Renal cortex interstitium (tissue), 15 donors: ENCODE measurements at places on chromosomes 4 and X.

DNA sequence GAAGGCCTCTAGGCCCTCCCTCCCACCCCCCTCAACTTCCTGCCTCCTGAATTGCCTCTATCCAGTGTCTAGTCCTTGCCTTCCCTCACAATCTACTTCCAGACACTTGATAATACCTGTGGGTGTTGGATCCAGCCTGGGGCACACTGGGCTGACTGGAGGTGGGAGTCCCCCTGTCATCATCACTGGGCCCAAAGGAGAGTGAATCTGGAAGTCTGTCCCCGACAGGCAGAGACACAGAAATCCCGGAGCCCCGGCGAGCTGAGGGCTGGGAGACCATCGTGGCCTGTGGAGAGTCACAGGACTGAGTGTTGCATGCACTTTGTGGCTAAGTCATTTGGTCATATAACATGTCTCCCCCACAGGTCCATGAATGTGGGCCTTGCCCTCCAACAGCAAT is 8.4 kb upstream of the SYP start:
- DNase-seq, result no peak

GRCh38 chr4:12360391-12360790 is 931.7 kb upstream of the HS3ST1 start:
- no peak for DNase-seq

DNA sequence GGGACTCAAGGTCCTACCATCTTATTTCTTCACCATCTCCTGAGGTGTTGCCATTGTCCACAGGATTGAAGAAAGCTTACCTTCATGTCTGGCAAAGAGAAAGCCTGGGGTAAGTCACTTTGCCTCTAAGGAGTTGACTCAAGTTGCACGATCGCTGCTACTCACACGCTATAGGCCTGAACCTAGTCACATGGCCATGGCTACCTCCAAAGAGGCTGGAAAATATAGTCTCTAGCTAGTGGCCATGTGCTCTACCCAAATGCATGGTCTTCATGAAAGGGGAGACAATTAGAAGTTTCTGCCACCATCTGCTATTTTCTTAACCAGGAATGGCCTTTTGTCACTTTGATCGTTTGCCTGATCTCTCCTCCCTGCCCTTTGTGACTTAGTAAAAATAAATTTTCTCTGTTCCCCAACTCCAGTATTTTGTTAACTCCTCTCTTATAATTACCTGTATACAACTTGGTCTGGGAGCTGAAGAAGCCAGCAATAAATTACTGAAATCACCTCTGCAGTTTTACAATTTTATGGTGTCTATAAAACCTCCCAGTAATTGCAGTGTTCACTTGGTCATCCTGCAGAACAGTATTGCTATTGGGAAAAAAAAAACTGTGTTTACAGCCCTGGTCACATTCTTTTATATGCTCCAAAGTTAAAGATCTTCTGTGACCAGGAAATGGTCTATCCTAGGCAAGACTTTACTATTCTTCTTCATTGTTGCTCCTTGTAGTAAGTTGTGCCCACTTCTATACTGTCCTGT is 126.7 kb upstream of the TSPAN5 start:
- DNase-seq, result no peak

- DNase-seq, result no peak
Measured at GRCh38 chr4:8837181-8837841, 34.3 kb downstream of the HMX1 start.

GRCh38 chr4:4418676-4419390 is 31.9 kb downstream of the NSG1 start:
- no peak for DNase-seq

GRCh38 chr4:71230271-71231128 is 108.3 kb upstream of the SLC4A4 start:
- DNase-seq, result no peak

DNA sequence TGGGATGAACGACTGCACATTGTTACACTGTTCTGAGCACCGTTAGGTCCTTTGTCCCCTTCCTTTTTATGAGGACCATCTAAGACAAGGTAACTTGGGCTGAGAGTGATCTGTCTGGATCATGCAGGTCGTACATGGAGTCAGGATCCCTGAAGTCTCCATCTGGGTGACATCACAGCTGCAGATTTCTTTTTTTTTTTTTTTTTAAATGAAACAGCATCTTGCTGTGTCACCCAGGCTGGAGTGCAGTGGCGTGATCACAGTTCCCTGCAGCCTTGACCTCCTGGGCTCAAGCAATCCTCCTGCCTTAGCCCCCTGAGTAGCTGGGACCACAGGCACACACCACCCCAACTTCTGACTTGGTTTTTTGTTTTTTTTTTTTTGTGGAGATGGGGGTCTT is 16.5 kb downstream of the SHROOM2 start:
- no peak for DNase-seq

- DNase-seq, result no peak
Measured at GRCh38 chr4:38785901-38786402, 3.2 kb upstream of the TLR10 start.

GRCh38 chr4:39166177-39166576 is 16.2 kb upstream of the WDR19 start:
- no peak for DNase-seq

DNA sequence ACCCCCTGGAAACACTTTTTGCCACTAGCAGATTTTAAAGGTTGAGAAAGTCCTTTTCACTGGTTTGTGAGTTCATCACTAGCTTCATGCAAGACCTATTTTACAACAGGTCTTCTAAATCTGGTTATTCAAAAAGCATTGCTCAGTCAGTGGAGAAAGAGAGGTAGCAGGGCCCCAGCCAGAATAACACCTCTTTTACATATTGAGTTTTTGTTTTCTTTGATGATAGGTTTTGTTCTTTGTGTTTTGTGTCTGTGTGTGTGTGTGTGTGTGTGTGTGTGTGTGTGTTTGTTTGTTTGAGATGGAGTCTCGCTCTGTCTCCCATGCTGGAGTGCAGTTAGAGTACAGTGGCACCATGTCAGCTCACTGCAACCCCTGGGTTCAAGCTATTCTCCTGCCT is 2.7 kb upstream of the VEGFC start:
- DNase-seq, result no peak

DNA sequence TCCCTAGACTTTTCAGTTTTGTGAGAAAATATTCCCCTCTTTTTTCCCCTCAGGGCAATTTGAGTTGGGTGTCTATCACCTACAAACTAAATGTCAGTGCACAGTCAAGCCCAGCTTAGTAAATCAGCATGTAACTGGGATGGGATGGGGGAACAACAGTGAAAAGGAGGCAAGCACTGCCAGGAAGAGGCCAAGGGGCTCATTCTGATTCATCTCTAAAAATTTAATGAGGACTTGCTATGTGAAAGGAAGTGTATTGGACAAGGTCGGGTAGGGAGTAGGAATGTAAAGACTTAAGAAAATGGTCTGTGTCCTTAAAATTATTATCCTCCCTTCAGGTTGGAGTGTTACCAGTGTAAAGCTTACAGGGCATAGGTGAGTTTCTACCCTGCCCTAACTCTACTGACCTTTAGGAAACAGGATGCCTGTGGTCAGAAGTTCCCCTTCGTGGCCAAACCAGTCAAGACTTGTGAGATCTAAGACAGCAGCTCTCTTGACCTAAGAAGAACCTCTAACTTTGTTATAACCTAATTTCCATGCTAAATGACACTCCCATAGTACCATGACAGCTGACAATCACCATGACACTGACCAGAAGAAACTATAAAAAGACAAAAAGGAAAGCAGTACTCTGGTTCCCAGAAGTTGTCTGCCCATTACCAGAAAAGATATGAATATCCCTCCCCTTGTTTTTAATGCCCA is 194.4 kb upstream of the LDB2 start:
- DNase-seq, result no peak

DNA sequence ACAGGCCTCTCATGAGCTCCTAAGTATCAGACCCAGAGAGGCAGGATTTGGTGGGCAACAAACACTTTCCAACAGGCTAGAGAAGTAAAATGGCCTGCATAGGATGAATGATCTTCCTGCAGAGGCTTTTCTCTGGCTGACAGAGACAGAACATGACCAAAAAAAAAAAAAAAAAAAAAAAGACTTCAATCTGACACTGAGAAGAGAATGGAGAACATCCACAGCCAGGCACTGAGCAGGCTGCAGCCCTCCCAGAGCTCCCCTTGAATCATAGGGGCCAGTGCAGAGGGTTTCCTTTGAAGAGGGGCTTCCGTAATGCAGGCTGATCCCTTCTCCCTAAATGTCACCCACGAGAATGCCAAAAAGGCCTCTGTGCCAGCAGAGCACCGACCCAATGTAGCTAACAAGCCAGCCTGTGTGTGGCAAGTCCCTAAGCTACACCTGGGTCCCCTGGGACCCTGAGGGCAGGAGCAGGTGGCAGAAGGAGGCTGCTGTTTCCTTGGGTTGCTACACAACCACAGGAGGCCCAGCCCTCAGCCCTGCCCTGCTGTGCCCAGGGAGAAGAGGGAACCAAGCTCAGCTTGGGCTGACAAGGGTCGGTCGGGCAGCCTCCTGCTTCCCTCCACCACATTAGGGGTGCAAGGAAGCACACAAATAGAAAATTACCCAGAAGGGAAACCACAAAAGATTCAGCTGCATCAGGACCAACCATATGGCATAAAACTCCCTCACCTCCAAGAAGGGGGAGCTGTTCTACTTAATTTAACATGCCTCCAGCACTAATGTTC is 55.6 kb downstream of the MAP7D2 start:
- no peak for DNase-seq

GRCh38 chrX:53442322-53442631 is 8.1 kb upstream of the HSD17B10 start:
- DNase-seq, result no peak

GRCh38 chrX:71450433-71451106 is 82.3 kb upstream of the OGT start:
- no peak for DNase-seq

GRCh38 chr4:82712561-82712960 is 86.0 kb downstream of the SCD5 start:
- no peak for DNase-seq

GRCh38 chr4:44660396-44660795 is 9.0 kb upstream of the YIPF7 start:
- no peak for DNase-seq

DNA sequence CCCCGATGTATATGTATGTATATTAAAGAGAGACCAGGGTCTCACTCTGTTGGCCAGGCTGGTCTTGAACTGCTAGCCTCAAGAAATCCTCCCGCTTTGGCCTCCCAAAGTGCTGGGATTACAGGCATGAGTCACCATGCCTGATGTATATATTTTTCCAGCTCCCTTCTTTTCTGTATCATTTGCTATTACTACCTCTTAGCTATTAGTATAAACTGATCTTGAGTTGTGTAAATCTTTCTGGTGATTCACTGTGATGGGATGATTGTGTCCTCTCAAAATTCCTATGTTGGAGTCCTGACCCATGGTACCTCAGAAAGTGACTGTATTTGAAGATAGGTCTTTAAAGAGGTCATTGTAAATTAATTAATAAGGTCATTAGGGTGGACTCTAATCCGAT is 53.1 kb downstream of the HPRT1 start:
- DNase-seq, result no peak

- DNase-seq, result no peak
Measured at GRCh38 chrX:809081-809480, 178.5 kb downstream of the SHOX start.

DNA sequence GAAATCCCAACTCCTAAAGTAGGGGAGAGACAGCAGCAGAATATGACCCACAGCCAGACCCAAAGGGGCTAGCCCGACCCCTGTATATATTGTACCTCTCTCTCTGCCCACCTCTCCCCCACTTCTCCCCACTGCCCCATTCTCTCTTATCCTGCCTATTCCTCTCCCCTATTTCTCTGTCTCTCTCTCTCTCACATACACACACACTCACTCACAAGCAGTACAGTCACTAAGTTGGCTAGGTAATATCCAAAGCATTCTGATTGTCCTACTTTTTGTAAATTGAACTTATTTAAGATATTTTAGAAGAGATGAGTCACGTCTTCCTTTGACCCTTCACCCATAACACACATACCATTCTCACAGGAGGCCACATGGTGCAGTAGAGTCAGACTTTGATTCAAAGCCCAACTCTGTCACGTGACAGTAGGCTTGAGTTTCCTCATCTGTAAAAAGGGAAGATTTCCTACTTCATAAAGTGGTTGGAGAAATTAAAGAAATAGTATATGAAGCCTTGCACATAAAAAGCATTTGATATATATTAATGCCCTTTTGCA is 29.5 kb downstream of the SRPX2 start:
- DNase-seq, result no peak

DNA sequence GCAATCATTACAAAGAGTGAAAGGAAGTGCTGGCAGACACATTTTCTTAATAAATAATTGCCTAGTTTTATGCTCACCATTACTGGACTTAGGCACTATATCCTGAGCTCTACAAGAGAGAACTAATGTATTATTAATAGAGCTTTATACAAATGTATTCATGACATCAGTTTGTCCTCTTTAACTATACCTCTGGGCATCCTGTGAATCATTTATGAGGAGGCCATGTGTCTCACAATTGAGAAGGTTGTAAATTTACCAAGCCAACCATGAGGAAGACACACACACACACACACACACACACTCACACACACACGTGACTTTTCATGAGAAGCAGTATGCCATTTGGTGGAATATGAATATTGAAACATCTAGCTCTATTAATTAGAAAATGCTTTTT is 728.2 kb downstream of the ARAP2 start:
- no peak for DNase-seq

- no peak for DNase-seq
Measured at GRCh38 chrX:119325456-119325855, 73.7 kb upstream of the SLC25A43 start.

DNA sequence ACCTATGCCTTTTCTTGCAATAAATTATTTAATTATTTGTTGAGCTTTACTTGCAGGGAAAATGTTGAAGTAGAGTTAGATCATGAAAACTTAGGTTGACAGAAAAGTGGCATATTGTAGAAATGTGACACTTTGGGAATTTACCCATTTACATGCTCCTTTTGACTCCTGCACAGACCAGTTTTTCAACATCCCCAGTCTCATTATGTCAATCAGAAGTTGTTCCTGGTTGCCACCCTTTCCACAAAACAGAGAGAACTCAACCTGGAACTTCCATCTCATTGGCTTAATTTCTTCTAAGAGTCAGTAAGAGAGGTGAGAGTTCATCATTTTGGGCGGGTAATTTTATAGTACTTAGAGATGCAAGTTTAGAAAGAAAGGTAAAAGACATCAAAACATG is 284.6 kb upstream of the ANKRD50 start:
- DNase-seq, result no peak

DNA sequence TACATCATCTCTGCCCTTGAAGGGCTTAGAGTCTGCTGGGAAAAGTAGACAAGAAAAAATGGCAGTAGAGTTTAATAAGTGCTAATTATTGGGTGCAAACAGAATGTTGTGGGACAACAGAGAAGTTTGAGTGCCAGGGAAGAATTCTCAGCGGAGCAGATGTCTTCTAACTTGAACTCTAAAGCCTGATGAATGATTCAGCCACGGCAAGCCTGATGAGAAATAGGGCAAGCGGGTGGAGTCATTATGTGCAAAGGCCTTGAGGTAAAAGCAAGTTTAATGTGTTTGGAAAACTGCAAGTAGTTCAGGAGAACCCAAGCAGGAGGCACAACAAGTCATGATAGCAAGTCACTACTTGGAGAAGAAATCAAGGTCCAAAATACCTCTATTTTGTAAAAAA is 37.5 kb downstream of the GC start:
- DNase-seq, result no peak
